ENCODE measurements at places on chromosomes 6 and 20.
A peak's percentile ranks its signal among the peaks of the same experiment; 100 is the strongest.

- DNase-seq, result no peak
Measured at GRCh38 chr6:42150254-42150653, 7.8 kb upstream of the C6orf132 start.

DNA sequence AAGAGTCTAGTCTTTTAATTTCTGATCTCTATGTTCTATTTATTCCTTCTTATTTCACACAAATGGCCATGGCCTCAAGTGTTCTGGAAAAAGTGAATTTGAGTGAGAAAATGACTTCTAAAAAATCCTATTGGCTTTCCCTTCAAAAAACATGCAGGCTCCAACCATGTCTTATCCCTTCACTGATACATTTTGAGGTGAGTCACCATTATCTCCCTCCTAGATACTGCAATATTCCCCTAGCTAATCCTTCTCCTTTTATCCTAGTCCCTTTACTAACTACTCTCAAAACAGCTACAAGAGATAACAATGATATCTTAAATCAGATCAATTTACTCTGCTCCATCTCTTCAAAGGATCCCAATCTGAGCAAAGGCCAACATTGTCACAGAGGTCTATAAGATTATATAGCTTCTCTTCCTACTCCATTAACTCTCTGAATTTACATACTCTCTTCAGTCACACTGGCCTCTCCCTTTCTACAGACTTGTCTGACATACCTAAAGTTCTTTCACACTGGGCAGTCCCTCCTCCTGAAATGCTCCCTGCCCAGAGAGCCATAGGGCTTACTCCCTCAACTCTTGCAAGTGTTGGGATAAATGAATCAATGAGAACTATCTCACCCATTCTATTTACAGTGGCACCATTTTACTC is 129.2 kb downstream of the TENT5A start:
- no peak for DNase-seq

DNA sequence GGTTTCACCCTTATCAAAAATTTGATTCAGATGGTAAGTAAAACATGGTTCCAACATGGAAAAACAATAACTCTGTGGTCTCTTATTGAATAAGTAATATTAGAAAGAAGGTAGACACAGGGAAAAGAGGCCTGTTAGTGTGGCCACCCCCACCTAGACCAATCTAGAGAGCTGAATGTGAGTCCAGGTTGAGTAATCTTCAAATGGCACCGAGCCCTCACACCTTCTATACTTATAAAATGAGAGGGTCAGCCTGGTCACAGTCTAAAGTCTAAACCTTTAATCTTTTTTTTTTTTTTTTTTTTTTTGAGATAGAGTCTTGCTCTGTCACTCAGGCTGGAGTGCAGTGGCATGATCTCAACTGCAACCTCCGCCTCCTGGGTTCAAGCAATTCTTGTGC is 6.9 kb downstream of the FAM184A start:
- DNase-seq, result no peak

- DNase-seq, result no peak
Measured at GRCh38 chr6:118674772-118675171, 23.4 kb upstream of the CEP85L start.

GRCh38 chr20:34269996-34270627 is 28.9 kb downstream of the ASIP start:
- DNase-seq, result no peak

DNA sequence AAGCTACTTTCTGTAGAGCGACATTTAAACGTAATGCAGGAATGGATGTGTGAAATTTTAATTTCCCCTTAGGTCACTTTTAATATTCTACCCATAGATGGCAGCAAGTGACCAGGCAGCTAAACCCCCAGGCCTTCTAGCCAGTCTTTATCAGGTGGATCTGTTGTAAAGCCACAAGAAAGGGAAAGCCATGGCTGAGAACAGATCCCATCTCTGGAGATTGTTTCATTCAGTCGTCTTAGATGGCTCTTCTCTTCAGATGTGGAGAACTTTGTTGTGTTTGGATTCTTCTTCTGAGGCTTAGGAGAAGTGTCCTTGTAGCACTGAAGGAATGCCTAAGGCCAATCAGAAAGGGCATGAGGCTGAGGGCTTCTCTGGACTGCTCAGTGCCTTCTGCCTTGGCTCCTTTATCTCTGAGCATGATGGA is 15.8 kb upstream of the RNF182 start:
- DNase-seq, result peak; percentile 44

DNA sequence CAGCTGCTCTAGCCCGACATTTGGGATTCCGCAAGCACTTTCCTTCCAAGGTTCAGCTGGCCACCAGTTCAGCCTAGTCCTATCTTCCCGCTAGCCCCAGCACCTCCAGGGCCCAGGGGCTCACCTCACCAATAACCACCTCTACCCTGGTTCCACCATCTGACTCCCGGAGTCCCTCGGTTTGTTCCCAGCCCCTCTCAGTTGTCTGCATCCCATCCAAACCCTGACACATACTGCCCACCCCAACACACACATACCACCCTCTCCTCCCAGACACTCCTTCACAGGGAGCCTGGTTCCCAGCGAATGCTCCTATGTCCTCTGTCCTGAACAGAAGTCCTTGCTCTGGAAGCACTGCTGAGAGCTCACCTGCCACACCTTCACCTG is 418 bp downstream of the TNXB start:
- no peak for DNase-seq

DNA sequence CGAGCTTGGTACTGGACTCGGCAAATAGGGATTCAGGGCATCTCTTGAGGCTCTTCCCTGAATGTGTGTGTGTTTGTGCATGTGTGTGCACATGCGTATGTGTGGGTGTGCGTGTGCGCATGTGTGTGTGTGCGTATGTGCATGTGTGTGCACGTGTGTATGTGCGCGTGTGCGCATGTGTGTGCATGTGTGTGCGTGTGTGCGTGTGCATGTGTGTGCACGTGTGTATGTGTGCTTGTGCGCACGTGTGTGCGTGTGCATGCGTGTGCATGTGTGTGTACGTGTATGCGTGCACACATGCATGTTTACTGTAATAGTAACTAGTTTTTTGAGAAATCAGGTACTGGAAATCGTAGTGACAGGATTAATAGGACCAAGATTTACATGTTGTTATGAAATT is 117.7 kb downstream of the SMOC2 start:
- no peak for DNase-seq

- DNase-seq, result no peak
Measured at GRCh38 chr6:151733680-151734320, 73.7 kb upstream of the ESR1 start.

DNA sequence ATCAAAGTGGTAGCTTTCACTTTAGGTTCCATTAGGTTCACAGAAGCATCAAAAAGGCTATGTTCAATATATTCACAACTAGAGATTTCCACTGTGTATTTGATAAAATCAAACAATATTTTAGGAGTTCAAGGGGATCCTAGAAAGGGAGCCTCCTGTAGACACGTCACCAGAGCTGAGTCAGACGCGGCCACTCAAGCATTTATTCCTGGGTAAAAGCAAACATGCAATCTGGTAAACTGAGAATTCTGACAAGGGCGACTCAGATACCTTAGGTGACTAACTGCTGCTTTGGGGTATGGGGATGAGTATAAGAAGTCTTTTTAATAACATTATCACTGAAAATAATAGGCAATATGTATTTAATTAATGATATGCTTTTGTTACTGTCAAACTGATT is 118.7 kb upstream of the HMGN3 start:
- DNase-seq, result no peak

- no peak for DNase-seq
Measured at GRCh38 chr6:128117916-128118315, 217.1 kb upstream of the THEMIS start.

DNA sequence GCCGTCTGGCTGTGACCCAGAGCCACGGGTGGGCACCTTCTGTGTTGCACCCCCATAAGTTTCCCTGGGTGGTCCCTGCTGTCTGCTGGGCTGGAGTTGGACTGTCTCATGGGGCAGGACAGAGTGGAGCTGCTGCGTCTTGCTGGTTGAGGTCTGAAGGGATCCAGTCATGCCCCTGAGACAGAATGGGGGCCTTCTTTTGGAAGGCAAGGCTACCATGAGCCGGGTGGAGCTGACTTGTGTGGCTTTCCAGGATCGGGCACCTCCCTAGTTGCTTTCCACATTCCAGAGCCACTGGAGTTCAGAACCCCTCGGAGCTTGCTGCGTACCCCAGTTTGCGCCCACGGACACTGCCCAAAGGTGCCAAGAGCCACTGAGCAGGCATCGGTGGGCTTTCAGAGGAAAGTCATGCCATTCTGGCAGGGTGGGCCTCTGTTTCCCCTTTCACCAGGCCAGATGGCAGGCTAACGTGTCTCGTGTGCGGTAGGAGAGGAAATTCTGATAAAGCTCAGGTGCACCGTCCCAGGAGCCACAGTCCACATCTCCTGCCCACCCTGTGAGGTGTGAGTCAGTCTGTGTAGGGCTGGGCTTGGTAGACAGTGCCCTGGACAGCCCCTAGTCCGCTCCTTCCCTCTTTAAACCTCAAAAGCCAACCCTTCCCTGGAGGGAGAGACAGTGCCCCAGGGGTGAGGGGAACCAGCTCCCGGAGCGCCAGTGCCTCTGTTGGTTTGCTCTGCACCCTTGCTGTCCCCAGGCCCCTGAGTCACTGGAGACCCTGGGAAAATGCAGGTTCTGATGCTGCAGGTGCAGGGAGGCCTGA is 125.3 kb downstream of the SYCP2 start:
- DNase-seq, result no peak

- DNase-seq, result no peak
Measured at GRCh38 chr20:4151991-4152695, 136.8 kb upstream of the RNF24 start.

GRCh38 chr20:14561741-14562221 is 224.4 kb upstream of the FLRT3 start:
- peak; percentile 45 for DNase-seq

- no peak for DNase-seq
Measured at GRCh38 chr6:9875605-9876353, 539.1 kb downstream of the TFAP2A start.

All from hindlimb muscle (tissue), 1 donor.